Left ventricle myocardium superior (tissue), 1 donor: ENCODE measurements at places on chromosomes 13 and 19. TPM values are rescaled to one million over a fixed set of nuclear protein-coding genes. Genes with fewer than 3 reads are reported as not detected.

The TPTE2 gene
- total RNA-seq = not detected

The LHB gene
- not detected for total RNA-seq

- no peak for DNase-seq
These were observed at the start of gene ACP4 for GRCh38 chr19:50790396-50790795. ACP4 (plus strand) TSS chr19:50790415; CDS start chr19:50790415, 0 bp downstream.

DNA sequence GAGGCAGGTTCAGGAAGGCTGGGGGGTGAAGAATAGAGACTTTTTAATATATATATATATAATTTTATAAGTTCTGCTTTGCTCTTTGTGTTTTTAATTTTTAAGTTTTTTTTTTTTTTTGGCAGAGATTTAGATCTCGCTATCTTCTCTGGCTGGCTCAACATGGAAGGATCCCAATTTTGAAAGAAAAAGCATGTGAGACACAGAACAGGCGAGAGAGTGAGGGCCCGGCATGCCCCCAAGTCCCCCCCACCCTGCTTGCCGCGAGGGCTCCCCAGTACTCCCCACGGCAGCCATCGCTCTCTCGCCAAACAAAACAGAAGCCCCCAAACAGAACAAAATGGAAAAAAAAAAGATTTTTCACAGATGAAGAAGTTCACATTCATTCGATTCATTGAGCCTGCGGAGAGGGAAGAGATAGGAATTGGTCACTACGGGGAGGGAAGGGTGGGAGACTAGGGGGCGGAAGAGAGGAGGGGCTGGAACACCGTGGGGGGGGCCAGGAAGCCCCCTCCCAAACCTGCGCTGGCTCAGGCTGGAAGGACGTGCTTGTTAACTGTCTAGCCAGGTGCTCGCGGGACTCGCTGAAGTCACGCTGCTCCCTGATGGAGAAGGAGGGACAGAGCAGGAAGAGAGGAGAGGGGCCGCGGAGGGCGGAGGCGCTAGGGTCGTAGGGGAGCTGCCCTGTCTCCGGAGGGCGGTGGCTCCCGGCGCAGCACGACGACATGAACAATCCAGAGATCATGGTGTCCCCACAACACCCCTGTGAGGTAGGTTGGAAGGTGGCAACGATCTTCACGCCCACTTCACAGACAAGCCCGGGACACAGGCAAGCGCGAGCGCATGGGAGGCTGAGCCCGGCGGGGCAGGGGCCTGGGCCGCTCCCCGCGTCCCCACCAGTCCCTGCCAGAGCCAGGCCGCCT, 10.6 kb downstream of the KHSRP start:
- no peak for DNase-seq

GRCh38 chr19:54407780-54408179, 7.5 kb upstream of the TTYH1 start:
- no peak for DNase-seq
